D721Med (cell line): ENCODE measurements at places on chromosomes 6 and 20.

GRCh38 chr20:57481281-57481711 is 43.6 kb downstream of the CTCFL start:
- no peak for DNase-seq

GRCh38 chr6:125251516-125252220 is 50.1 kb downstream of the HDDC2 start:
- DNase-seq = no peak

- DNase-seq = no peak
These were observed 28.0 kb upstream of the TULP4 start for GRCh38 chr6:158284007-158284875.

DNA sequence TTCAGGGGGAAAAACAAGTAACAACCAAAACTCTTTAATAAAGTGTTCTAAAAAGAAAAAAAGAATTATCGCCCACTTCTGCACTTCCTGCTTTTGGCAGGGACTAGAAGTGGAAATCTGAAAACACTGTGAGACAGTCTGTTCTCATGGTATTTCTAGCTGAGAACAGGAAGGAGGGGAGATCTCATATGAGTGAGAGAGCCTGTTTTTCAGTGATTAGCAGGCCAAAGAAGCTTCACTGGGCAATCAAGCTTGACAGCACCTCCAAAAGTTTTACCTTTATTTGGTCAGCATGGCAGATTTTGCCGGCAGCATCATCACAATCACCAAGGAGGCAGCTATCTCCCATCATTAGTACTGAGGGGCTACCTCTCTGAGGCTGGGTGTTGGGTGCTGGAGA is 79.5 kb upstream of the ATXN1 start:
- DNase-seq = no peak

- DNase-seq = no peak
These were observed 34.9 kb downstream of the PPP1R3G start for GRCh38 chr6:5120011-5120410.

GRCh38 chr20:62675877-62676260 is 32.8 kb upstream of the NTSR1 start:
- no peak for DNase-seq

DNA sequence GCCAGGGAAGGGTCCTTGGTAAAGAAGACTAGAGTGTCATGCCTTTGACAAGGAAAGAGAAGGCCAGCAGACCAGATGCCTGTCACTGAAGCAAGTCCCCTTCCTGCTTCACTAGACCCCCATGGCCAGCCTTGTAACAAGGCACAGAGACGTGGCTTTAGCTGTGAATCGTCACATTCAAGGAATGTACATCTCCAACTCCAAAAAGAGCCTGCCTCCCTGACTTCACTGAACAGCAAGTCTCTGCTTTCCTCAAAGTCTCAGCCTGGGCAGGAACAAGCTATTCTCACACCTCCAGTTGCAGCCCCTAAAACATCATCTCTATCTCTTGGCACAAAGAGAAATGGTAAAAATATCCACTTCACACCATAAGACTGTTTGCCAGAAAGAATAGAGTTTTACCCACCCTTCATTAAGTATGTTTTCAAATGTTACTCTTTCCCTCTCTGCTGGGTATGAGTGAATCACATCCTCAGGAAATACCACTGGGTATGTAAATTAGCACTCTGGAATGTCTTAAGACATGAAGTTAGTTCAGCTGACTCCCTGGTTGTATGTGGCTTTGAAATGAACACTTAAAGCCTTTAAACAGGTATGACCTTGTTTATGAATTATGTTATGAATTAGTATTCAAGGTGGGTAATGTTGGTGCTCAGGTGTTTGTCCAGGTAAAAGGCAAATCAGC is 46.4 kb upstream of the NT5E start:
- no peak for DNase-seq

DNA sequence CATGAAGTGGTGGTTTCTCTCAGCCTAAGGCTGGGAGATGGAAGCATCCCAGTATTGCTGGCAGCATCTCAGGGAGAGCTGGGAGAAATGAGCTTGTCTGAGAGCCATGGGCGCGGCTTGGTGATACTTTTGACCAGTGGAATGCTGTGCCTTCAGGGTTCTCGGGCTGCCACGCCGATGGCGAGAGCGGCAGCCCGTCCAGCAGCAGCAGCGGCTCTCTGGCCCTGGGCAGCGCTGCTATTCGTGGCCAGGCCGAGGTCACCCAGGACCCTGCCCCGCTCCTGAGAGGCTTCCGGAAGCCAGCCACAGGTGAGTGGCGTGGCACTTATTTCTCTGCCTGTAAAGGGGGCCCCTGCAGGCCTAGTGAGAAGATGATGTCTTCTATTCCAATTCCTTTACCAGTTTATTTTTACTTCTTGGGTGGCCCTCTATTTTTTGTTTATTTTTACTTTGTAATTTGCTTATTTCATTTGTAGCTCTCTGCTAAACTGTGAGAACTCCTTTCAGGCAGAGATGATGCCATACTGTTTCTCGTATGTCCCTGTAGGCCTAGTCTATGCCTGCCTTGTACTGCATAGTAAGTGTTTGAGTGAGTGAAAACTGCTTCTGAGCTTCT is 71.7 kb downstream of the ASXL1 start:
- no peak for DNase-seq

DNA sequence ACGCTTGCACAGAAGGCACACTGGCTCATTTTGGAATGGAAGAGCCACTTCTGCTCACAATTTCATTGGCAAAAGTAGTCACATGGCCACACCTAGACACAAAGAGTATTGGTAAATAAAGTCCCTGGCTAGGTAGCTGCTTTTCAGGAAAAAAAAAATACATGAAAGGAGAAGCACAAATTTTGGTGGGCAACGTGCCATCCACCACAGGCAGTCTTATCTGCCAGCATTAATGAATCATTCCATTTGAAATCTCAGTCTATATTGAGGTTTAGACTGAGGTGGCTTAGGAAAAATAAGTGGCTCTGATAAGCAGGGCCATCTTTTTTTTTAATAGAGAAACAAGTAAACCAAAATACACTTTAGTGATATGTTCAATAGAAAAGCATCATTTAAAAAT is 44.3 kb downstream of the ADGRB3 start:
- DNase-seq = no peak

DNA sequence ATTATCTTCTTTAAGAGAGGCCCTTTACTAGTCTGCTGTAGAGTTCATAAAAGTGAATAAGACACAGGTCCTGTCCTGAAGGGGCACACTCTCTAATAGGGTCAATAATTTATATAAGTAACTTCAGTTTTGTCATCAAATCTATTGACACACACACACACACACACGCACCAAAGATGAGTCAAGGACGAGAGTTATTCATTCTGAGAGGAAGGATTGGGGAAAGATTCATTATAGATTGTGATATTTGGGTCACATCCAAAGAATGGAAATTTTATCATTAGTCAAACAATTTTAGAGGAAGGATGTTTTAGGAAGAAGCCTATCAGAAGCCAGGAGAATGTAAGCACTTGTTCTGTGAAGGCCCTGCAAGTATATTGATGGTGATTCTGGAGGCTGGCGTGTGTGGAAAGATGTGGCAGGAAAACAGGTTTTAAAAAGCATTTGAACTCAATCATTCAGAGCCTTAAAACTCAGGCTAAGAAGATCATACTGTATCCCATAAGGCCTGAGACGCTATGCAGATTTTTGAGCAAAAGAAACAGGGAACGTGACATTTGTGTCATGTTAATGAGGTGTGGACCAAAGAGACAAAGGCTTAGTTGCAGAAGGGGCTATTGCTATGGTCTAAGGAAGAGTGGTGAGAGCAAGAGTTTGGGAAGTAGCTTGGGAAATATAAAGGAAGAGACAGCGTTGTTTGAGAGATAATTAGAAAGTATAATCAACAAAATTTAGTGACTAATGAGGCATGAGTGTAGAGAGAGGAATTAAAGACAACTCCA is 161.4 kb upstream of the PREP start:
- no peak for DNase-seq

GRCh38 chr6:91822581-91822980 is 1235.7 kb upstream of the MAP3K7 start:
- no peak for DNase-seq

- DNase-seq = no peak
These were observed 26.4 kb upstream of the BACH2 start for GRCh38 chr6:90322976-90323474.

GRCh38 chr6:27551607-27552006 is 78.7 kb upstream of the ZNF184 start:
- DNase-seq = no peak
